ENCODE measurements at places on chromosomes 12 and 14.

DNA sequence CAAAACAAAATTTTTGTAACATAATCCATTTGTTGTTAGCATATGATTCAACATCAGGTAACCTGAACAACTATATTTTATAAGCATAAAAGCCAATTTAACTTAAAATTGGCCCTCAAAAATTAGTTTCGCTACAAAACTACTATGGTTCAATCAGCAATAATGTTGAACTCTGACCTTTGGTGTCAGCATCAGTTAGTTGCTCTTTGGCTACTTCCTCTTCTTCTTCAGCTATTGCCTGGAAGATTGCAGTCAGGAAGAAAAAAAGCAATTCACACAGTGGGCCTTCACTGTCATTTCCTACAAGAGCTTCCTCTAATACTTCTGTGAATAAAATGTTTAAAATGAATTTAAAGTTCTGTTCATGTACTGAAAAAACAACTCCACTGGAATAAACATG lies 78.2 kb upstream of the CFL2 start:
- no peak for DNase-seq

DNA sequence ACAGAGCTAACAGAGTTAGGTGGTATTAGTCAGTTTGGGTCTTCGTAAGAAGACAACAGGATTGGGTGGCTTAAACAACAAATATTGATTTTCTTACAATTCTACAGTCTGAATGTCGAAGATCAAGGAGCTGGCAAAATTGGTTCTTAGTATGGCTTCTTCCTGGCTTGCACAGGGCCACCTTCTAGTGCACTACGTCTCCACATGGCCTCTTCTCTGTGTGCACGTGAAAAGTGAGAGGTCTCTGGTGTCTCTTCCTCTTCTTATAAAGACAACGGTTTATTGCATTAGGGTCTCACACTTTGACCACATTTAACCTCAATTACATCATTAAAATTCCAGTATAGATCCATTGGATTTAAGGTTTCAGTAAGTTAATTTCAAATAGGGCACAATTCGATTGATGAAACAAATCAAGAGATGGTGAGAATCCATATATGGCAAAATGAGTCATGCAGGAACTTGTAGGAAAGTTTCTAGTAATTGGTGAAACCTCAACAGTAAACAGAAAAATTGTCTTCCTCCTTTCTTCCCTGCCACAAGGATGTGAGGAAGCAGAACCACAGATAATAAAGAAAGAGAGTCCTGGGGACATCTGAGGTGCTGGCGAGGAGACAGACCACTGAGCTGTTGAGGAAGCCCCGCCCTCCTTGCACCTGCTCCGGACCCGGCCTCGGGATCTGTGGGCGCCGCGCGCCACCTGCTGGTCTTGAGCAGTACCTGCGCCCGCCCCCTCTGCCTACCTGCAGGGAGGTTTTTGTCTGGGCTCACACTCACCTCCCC lies 846.7 kb downstream of the TMEM121 start:
- DNase-seq = peak; percentile 52

GRCh38 chr12:45400991-45401390 lies 185.1 kb downstream of the ANO6 start:
- no peak for DNase-seq

DNA sequence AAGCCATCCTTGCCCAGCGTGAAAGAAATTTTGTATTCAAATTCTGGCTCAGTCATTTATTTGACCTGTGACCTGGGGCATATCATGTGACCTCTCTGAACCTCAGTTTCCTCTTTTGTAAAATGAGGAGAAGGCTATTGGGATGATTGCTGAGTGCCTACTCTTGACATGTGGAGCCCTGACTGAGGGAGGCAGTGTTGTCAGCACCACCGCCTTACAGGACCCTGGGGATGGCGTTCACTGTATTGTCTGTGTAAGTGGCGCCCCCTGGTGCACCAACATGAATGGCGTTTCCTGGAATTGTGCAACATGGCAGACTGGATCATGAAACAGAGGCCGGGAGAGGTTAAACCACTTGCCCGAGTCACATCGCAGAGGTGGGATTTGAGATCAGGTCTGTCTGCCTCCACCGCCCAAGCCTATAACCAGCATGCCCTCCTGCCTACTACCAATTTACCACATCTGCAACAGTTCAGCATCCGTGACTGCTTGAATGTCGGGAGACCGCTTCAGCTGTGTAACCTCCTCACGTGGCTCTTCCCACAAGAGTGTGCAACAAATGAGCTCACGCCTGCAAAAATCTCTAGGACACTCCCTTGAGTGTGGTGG lies 20.1 kb upstream of the CCDC63 start:
- DNase-seq = peak; percentile 86

- DNase-seq = no peak
Measured at GRCh38 chr14:48490756-48491155, 815.4 kb upstream of the MDGA2 start.

- no peak for DNase-seq
Measured at GRCh38 chr12:110280392-110280778, 662 bp upstream of the ATP2A2 start.

DNA sequence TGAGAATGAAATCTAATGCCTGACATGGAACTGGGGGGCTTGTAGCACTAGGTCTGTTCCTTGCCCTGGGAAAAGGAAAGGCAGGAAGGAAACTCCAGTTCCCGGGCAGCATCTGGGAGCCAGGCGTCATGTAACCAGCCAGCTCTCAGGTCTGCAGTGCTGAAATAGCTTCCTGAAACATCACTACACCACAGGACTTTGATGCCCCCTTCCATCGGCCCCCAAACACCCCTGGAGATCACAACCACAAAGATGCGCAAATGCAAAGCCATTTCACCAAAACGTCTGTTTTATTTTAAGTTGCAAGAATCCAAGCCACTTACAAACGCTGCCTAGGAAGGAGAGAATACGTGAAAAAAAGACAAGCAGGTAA lies 40.9 kb downstream of the KCTD10 start:
- no peak for DNase-seq

DNA sequence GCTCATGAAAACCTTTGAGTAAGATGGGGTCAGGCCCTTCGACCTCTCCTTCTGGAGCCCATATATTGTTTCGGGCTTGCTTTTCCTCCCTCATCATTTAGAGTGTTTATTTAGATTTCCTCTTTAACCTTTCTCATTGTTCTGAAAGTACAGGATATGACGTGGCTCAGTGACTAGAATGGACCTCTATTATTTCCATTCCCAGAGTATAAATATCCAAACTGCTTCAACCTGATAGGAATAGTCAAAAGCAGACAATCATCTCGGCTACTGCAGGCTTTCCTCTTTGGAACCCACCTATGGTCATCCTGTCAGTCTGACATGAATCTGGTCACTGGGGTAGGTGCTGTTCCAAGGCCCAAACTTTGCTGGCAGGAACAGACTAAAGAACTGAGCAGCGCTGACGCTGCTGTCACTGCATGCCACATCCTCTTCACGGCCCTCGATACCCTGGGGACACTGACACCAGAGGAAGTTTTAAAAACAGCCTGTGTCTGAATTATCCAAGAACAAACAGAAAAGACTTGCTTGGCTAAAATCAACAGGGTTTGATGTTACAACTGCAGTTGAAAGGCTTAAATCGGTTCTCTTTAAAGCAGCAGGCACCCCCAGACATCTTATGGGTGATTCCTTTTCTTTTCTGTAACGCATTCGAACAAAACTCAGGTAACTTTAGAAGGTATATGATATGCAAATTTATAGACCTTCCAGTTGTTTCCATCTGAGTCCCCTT lies 5.0 kb upstream of the DDX47 start:
- no peak for DNase-seq

DNA sequence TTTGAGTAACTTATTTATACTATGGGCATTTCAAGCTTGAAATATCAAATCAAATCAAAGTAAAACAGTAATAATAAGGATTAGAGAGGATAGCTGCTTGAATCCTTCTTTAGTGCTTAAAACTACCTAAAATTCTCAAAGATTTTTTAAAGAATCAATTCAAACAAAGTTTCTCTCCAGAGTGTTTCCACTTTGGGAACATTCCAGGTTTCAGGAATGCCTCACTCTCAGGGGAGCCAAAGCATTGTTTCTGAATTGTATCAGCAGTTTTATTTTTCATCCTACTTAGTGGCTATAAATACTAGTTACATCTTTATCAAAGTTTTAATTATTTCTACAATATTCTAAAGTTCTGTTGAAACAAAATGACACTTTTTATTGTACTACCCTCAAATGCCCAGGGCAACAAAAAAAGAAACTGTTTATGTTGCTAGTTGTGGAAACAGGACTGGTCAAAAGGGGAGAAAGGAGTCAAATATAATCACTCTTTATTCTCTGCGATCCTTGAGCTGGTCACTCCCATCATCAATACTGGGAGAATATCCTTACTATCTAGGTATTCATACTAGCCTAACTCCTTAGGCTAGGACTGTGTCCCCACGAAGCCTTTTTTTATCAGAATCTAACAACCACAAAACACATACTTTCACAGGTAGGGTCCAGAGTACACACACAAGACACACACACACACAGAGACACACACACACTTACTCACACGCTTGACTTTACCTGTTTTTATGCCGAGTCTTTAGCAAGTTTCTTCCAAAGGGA lies 598 bp downstream of the RASSF9 start:
- DNase-seq = no peak

GRCh38 chr12:124240493-124240892 lies 54.4 kb upstream of the RFLNA start:
- DNase-seq = no peak

DNA sequence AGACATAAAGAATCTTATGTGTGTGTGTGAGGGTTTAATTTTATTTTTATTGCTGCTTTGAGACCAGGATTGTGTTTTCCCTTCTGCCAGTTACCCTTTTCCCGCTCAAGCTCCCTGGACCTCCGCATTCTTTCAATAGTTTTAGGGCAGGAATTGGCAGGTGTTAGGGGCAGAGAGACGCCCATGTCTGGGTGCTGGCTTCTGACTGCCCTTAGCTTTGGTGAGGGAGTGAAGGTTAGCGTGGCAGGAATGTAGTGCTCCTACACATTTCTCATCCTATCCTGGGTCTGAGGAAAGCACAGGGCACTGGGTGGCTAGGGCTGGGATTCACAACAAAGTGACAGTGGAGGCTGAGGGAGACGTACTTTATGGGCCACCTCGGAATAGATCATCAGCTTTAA lies 428.1 kb downstream of the ZFP36L1 start:
- no peak for DNase-seq

DNA sequence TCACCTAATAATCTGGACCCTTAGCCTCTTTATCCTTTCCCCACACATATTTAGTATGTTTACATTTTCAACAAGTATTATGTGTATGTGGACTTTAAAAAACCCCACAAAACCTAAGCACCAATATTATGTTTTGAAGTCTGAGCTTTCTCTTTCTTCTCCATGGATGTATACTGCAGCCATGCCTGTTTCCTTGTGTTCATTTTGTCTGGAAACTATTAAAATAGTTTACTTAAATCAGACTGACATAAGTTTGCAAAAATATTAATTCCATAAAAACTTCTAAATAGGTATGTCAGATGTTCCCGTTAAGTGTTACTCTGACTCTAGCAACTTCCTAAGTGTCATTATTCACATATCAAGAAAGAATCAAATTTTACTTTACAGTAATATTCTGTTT lies 2.9 kb downstream of the HIGD1C start:
- no peak for DNase-seq

- DNase-seq = peak; percentile 86
Measured at GRCh38 chr14:65281991-65282895, 130.3 kb upstream of the FUT8 start.

- DNase-seq = peak; percentile 61
Measured at GRCh38 chr14:22319526-22320361, 269.3 kb downstream of the DAD1 start.

DNA sequence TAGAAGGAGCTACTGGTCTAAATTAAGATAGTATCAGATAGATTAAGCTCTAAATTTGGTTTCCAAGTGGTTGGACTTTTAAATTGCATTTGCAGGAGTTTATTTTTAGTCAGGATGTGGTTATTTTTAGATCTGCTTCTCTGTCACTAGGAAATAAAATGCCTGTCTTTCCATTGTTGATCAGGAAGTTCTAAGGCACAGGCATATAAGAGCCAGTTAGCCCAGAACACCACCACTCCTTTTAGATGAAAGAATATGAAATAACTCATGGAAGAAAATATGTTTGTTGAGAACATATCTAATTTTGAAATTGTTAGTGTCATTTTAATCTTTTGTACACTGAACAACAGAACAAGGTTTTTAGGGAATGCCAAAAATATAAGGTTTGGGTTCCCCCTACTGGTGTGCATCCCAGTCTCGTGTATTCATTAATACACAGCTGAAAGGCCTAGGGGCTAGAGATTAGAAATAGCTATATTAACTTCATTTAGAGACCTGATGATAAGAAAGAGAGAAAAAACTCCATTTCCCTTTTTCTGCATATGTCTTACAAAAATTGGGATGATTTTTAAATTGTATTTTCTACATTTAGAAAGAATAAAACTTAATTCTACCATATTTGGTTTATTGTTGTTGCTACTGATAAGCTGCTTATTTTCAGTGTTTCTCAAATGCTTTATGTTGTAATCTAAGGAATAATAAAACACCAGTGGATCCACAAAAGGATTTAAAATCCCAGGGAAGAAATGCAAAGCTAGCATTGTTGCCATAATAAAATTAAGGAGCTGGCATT lies 67.2 kb downstream of the RIC8B start:
- peak; percentile 15 for DNase-seq

DNA sequence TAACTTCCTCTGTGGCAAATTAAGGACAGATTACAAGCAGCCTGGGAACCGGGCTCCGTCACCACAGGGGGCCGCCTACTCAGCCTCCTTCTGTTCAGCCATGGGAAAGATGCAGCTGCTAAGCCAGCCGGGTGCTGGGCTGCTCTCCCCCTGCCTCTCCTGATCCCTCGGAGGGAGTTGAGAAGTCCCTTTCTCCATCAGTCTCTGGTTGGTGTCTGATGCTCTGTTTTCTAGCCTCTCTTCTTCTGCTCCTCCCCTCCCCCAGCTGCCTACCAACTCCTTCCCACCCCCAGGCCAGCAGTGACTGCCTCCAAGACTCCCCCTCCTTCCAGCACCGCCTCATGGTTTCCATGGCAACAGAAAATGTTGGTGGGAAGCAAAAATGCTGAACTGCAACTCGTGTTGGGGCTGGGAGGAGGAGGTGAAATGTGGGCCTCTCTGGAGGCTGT lies 486.7 kb downstream of the APAF1 start:
- no peak for DNase-seq

GRCh38 chr14:61315313-61315712 lies 6.1 kb upstream of the PRKCH start:
- no peak for DNase-seq

GRCh38 chr12:68435299-68435637 lies 103.1 kb upstream of the MDM1 start:
- DNase-seq = no peak
